Stimulated activated CD4-positive, alpha-beta T cell treated with anti-CD3 and anti-CD28 coated beads, Interleukin-2, amount 100 ng/mL, for 4 hours (primary cell): ENCODE measurements at places on chromosomes 7 and 10.

GRCh38 chr7:135194494-135195095, 16.7 kb downstream of the WDR91 start:
- no peak for DNase-seq

- no peak for DNase-seq
Measured at GRCh38 chr10:91344117-91344856, 65.9 kb upstream of the HECTD2 start.

DNA sequence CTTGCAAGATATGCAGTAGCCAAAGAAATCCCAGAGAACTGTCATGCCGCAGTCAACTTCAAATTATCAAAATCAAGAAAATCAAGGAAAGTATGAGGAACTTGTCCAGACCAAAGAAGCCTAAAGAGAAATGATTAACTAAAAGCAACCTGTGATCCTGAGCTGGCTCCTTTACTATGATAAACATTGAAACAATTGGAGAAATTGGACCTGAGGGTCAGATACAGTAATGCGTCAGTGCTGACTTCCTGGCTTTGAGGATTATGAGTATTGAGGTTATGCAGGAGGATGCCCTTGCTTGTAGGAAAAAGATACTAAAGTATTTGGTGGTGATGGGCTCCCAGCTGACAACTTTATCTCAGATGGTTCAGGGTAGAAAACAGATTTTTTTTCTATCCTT, 324.7 kb upstream of the AKR1E2 start:
- no peak for DNase-seq

- no peak for DNase-seq
Measured at GRCh38 chr7:113768387-113768786, 150.4 kb downstream of the PPP1R3A start.

DNA sequence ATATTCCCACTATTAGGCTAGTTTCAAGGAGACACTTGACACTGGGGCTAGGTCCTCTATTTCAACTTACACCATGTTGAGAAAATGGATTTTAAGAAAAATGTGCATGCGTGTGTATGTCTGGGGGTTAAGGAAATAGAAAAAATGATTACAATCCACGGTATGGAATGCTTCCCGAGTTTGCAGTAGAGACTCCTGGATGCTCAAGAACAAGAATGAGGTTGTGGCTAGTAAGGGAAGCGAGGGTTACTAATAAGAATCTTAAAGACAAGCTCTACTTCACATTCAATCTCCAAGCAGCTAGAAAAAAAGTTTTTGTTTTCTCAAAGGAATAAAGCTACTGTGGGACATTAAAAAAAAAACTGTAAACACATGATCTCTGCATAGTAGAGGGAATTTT, 54.7 kb downstream of the ANK3 start:
- no peak for DNase-seq

DNA sequence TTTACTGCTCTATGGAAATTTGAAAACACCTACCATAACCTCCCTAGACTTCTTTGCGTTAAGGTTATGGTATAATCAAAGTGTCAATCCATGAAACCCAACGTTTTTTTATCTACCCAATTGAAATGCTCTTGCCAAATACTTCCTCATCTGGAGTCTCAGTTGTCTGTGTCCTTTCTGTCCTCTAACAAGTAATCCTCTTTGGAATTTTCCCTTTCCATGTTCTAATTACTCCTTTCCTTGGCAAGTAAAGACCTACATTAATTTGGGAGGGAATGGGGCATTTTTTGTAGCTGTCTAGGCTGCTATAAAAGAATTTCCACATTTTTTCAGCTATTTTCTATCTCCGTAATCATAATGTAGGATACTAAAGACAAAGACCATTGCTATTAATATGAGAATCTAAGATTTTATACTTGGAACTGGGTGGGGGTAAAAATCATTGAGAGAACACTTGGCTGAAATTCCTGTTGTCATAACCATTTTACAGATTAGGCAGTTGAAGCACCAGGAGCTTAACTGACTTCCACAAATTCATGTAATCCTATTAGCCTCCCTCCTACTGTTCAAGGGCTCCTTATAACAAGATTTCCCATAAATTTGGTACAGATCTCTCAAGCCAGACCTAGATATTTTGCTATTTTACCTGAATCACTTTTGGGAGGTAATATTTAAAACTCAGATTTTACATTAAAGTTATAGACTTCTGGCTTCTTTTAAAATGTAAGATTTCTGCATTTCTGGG, 1307.6 kb downstream of the XPNPEP1 start:
- no peak for DNase-seq

GRCh38 chr7:65979583-65980477, 2.2 kb downstream of the GUSB start:
- DNase-seq, result no peak

GRCh38 chr7:53191191-53191695, 155.8 kb downstream of the POM121L12 start:
- no peak for DNase-seq

DNA sequence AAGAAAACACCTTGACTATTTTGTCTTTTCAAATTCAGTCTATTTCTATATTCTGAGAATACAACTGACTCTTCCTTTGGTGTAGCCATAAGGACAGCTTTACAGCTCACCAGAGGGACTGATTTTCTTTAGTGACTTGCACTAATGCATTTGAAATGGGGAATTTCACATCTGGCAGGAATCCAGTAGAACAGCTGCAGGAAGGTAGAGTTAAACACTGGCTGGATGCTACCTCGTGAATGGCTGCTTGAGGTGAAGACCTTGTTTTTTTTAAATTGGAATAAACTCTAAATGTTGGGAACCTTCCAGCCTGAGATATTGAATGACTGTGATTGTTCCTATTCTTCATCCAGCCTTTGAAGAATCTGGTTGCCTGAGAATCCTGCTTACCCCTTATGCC, 139.5 kb upstream of the STK17A start:
- DNase-seq, result no peak

DNA sequence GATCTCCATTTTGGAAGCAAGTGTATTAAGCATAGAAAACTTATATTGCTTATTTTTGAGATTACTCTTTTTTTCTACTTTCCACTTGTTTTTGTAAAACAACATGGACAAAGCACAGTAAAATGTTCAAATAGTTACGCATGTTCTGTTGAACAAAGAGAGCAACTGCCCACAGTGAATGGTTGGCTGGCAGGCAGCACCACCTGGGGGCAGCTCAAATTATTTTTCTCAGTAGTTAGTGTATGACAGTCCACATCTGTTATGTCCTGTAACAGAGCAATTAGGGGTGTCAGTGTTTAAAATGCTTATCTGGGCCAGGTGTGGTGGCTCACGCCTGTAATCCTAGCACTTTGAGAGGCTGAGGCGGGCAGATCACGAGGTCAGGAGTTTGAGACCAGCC, 46.1 kb upstream of the CACUL1 start:
- DNase-seq, result no peak

- no peak for DNase-seq
Measured at GRCh38 chr10:11170993-11171851, 153.6 kb downstream of the CELF2 start.

DNA sequence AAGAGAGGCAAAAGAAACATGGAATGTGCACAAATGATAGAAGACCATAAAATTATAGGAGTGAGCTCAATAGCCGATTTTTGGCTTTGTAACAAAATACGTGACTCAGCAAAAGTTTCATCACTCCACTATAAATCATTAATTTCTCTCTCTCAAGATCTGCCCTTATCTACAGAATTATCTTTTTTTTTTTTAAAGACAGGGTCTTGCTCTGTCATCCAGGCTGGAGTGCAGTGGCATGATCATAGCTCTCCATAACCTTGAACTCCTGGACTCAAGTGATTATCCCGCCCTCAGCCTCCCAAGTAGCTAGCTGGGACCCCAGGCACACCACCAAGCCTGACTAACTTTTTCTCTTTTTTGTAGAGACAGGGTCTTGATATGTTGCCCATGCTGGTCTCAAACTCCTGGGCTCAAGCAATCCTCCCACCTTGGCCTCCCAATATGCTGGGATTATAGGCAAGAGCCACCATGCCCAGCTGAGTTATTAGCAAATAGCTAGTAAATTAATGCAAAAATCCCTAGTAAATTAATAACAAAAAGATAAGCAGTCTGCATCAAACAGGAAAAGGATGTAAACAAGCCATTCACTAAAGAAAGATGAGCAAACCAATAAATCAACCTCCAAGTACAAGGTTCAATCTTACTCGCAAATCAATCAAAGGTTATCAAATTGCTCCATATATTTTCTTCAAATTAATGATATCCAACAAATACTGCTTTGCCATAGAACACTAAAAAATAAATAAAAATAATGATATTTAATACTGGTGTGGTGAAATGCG, 450.7 kb downstream of the PARD3 start:
- DNase-seq, result no peak

GRCh38 chr10:128704716-128705115, 578.5 kb upstream of the MKI67 start:
- no peak for DNase-seq

DNA sequence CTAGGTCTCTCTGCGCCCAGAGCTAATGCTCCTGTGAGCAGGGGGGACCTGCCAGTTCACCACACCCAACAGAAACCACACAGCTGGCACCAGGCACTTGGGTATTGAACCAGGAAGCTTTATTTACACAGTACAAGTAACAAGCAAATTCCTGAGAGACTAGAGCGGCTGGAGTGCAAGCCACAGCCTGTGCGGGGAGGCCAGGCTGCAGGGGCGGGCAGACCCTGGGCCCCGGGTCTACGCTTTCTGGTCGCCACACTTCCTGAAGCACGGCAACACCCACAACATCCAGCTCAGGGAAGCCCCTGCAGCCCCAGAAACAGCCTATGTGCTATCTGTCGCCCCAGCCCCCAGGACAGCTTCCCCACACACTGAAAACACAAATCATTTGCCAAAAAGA, 125.0 kb downstream of the FAM53B start:
- DNase-seq, result no peak

GRCh38 chr7:64618785-64619456, 47.0 kb upstream of the ZNF107 start:
- DNase-seq, result peak; percentile 6

- DNase-seq, result no peak
Measured at GRCh38 chr7:137583172-137583571, 239.6 kb upstream of the PTN start.

GRCh38 chr7:23617482-23617881, 20.3 kb downstream of the CCDC126 start:
- DNase-seq, result no peak
